T-helper 9 cell (primary cell): ENCODE measurements at places on chromosomes 5 and 9.

GRCh38 chr9:21096172-21096900 is 18.6 kb upstream of the IFNB1 start:
- DNase-seq: peak; percentile 7

DNA sequence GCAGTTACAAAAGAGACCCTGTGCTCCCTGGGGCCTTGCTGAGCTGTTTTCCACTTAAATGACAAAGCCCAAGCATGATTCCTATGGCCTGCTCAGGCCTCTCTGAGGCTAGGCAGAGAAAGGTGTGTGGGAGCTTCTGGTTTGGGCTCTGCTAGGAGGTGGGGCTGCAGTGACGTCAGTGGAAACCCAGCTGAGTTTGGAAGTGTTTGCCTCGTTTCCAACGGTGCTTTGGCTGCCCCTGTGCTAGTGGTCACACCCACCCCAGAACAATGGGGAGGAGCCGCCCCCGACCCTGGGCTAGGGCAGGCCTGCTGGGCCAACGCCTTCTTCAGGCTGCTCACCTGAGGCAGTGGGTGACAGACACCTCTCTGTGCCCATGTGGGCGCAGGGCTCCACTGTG is 10.4 kb downstream of the ANGPTL2 start:
- no peak for DNase-seq

DNA sequence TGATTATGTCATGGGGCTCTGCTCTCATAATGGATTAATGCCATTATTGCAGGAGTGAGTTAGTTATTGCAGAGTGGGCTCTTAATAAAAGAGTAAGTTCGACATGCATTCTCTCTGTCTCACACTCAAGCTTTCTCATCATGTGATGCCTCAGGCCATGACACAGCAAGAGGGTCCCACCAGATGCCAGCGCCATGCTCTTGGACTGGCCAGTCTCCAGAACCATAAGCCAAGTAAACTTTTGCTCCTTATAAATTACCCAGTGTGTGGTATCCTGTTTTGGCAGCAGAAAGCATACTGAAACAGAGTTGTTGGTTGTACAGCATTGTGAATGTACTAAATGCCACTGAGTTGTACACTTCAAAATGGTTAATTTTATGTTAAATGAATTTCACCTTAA is 138.1 kb downstream of the MYO10 start:
- DNase-seq: no peak

GRCh38 chr5:104016646-104017045 is 454.1 kb upstream of the NUDT12 start:
- DNase-seq: no peak

DNA sequence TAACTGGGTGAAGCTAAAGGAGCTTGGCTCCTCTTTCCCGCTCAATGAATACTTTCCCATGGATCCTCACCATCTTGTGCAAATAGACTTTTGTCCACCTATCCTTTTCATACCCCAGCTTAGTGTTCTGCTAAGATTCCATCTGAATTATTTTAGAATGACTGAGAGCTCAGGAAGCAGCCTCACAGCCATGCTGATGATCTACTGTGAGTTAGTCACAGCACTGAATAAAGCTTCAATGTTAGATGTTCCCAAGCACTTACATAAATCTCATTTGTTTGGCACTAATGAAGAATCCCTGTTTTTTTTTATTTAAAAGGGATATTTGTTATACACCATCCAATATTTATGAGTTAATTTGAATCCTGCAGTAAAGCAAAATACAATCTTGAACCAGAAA is 317.6 kb upstream of the TRPC7 start:
- no peak for DNase-seq

GRCh38 chr9:136697821-136698526 is 10.7 kb upstream of the AGPAT2 start:
- DNase-seq: no peak

DNA sequence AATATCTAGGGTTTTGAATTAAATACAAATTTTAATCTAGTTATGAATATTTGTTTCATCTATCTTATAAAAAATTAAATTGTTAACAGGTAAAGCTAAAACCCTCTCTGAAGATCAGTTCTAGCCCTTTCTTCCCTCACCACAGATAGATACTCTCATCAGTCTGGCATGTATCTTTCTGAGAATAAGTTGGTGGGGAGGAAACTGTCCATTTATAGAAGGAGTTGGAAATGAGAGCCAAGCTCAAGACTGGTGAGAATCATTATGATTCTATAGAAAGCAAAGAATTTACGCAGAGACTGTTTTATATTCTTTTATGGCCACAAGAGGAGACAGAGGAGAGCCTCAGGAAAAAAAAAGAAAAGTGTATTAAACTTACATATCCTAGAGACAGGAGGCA is 59.0 kb downstream of the STARD4 start:
- DNase-seq: no peak
